Colonic mucosa (tissue), 4 donors: ENCODE measurements at places on chromosomes 4 and X. TPM values are rescaled to one million over a fixed set of nuclear protein-coding genes. Genes with fewer than 3 reads are reported as not detected.

DNA sequence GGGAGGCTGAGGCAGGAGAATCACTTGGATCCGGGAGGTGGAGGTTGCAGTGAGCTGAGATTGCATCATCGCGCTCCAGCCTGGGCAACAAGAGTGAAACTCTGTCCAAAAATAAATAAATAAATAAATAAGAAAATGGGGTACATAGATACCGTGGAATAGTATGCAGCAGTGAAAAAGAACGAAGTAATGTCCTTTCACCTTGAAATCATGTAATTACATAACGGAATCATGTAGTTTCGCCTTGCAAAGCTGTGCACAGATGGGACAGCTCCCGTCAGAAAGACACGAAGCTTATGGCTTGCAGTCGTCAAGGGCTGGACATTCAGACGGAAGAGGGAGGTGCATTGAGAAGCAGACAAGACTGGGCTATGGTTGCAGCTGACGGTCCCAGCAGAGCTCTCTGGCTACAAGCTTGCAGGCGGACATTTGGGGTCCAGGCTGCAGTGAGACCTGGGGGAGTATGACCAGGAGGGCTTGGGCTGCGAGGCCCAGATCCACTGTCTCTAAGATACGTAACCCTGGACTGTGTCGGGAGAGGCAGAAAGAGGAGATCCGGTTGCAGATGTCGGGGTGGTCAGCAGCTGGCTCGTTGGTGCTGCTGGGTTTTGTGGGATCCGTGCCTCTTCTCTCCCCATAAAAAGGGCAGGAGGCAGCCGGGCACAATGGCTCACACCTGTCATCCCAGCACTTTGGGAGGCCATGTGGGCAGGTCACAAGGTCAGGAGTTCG lies 6.2 kb upstream of the P2RY8 start:
- no peak for DNase-seq

DNA sequence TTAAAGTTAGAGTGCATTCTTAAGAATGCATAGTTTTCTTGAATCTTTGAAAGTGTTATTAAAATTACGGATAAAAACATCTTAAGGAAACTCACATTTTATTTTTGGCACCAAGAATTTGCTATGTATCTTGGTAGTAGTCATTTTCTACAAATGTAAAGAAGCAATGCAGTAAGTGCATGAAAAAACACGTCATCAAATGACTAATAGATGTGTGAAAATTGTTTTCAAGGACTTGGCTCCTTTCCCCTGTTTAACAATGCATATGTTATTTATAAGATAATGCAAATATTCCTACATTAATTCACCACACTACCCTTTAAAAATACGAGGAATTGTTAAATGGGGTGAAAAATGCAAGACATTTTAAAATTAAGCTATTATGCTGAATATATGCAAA lies 461.2 kb upstream of the PCDH7 start:
- DNase-seq = no peak

DNA sequence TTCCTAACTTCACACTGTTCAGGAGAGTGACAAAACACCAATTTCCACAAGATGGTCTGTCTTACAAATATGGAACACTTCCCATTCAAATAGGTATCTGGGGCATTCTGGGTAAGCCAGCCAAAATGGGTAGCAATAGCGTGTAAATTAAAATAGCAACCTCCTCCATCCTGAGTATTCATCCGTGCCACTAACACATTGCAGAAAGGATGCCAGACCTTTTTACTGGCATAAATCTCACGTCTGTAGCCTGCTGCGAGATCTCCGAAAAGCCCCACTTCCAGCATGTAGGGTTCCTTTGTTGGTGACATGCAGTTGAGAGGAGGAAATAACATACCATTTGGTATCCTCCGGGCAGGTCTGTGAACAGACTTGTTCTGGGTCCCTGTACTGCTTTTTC lies 52.7 kb upstream of the RAI2 start:
- no peak for DNase-seq

DNA sequence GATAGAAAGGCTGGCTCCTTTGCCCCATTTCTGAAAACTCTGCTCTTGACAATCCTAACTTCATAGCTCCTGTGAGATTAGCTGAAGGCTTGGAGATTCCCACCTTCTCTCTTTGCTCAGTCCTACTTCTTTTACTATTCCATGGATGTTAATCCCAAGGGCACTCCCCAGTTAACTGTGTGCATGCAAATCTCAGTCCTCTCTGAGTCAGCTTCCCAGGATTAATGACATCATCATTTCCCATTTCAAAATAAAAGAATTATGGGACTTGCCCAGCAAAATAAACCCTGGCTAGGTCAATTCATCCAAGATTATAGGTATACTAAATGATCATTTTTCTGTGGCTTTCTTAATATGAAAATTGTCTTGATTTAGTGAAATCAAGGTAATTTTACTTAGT lies 328.6 kb upstream of the NR3C2 start:
- no peak for DNase-seq

GRCh38 chrX:54785901-54786300 lies 12.2 kb downstream of the ITIH6 start:
- DNase-seq = no peak

GRCh38 chrX:7117587-7117986 lies 29.9 kb upstream of the STS start:
- no peak for DNase-seq

ZFX gene
- total RNA-seq = 44.4 TPM

KIAA0232 gene
- 32.8 TPM for total RNA-seq
